ENCODE measurements at places on chromosomes 3 and 15. TPM values are rescaled to one million over a fixed set of nuclear protein-coding genes. Genes with fewer than 3 reads are reported as not detected.

DNA sequence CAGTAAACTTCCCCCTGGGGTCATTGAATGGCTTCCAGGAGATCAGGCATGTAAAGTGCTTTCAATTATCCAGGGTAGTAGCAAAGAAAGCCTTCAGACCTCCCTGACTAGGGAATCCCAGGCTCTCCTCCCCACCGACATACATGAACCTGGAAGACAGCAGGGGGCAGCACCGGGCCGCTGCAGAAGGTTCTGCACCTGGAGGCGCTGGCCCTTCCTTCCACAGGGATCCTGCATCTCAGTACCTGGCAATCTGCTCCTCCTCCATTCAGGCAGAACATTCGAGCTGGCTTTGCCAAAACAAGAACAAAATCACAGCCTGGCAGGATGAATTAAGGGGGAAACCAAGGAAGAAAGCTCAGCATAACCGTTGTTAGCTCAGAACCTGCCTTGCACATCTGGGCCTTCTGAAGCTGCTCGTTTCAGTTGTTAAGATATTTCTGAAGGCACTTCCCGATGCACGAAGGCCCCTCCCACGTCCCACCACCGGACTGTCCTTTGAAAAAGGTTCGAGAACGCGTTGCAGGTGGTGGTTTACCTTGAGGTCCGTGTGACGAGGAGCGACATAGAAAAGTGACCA is 237.7 kb downstream of the SLCO3A1 start:
- peak; percentile 42 for DNase-seq

MED12L gene
- 2.0 TPM for total RNA-seq

MESP2 gene
- total RNA-seq: not detected

CHDH gene
- total RNA-seq: 0.12 TPM

NR1I2 gene
- total RNA-seq: 0.89 TPM

All from activated naive CD4-positive, alpha-beta T cell treated with anti-CD3 and anti-CD28 coated beads for 36 hours (primary cell).